T-helper 9 cell (primary cell): ENCODE measurements at places on chromosomes 2 and 18.

DNA sequence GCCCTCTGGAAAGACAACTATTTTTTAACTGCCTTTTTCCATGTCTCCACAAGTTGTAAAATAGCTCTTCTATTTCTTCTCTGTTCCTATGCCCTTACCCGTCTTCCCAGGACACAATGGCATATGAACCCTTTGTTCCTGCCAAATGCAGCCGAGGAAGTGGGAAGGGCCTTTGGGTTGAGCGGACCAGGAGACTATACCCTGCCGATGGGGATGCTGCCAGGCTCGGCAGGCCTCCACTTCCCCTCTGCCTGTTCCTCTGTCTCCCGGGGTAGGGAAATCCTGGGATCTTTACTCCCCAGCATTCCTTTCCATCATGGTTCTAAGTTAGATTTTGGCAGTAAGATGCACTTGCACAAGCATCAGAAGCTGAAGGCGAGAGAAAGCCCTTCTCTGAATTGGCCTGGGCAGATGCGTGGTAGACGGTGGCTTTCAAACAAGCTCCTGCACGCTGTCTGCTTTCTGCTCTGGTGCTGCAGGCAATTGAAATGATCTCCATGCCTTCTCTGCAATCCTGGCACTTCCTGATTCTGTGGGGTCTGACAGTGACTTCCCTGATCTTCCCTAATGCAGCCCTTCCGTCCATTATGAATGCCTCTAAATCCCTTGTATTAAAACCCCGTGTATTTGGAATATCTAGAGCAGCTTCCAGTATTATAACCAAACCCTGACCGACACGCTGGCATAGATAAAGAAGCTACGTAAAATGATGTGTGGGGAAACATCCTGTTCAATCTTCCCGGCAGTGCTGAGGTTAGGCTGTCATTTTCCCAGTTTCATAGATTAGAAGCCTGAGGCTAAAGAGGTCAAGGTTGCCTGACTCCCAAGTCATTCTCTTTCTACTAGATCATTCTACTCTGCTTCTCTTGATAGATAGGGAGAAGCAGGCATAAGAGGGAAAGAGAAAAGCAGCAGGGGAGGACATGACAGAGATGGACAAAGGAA, 69.8 kb downstream of the MCFD2 start:
- DNase-seq, result no peak

GRCh38 chr2:36589230-36589630, 8.7 kb downstream of the FEZ2 start:
- no peak for DNase-seq

GRCh38 chr2:226875438-226876225, 39.8 kb downstream of the RHBDD1 start:
- no peak for DNase-seq

GRCh38 chr2:158533009-158533408, 76.3 kb downstream of the PKP4 start:
- DNase-seq, result no peak

DNA sequence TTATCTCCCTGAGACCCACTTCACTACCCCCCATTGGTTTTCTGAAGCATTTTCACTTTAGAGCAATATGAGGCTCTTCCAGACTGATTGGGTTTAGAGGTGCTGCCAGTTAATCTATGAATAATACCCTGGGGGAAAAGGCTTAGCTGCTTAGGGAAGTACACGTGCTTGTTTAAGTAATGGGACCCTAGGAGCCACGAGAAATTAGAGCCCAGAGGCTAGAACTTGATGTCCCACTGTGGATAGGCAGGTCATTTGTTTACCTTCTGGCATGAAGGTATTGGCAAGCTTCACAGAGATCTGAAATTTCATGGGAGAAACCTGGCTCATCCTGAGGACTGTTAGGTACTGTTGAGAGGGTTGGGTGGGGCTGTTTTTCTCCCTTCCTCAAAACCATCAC, 59.7 kb downstream of the CLIP4 start:
- no peak for DNase-seq

DNA sequence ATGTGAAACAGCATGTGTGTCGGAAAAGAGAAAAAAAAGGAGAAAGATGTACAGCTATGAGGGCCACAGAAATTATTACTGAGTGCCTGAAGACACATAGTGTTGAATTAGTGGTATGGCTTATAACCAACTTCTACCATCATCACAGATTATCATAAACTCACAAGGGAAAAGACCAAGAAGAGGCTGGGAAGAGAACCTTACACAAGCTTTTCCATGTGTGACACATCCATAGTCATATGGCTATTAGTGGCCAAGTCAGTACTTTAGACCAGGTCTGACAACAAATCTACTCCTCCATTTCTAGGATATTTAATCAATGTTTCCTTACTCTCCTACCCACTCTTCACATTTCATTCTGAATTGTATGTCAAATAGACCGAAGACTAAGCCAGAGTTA, 3.5 kb upstream of the GALNT5 start:
- no peak for DNase-seq

DNA sequence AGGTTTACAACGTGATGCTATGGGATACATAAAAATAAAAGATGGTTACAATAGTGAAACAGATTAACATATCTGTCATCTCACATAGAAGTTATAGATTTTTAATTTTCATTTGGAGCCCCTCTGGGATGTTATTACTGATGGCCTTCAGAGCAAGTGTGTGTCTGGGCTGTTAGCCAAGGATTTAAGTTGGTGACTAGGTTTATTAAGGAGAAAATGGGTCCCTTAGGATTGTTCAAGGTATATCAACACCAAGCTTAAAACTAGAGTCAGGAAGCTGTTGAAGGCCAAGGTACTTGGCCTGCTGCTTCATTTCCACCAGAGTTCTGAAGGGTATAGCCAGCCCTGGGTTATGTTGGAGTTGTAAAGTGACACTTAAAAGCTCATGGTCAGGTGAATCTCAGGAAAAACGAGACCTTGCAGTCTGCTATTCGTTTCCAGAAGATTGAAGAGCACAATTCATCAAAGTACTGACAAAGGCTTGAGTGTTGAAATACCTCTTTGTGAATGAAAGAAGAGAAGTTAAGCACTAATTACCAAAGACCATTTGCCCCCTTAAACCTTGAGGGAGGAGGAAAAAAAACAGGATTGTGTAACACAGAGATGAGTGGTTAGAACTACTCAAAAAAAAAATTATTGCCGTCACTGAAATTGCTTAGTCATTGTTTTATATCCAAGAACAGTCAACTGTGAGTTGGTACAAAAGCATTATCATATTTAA, 48.4 kb downstream of the MAP2 start:
- no peak for DNase-seq

DNA sequence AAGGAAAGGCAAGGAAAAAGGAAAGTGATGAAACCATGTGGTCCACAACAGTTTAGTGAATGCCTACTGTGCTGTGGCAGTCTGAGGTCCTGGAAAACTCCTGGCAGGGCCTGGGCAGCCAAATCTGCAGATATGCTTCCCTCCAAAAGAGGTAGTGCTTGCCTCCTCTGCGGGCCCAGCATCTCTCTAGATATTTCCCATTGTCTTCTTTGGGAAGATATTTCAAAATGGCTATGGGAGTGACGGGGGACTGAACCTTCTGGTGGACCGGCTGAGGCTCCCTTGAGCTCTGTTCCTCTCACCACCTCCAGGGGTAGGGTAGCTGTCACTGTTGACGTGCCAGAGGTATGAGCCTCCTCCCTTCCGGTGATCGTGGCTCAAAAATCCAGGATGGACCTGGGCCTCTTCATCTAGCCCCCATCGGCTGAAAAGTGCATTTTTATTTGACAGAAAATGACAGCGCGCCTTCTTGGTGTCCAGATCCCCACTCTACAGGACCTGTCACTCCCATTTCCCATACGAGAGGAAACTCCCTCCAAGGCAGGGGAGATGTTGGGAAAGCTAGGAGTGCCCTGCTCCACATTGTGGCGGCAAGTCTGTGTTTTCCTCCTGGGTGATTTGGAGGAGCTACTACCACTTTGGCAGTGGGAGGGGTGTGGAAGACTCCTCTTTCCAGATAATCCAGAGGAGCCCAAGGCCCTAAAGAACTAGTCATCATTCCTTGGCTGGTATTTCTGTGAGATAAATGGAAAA, 9.4 kb upstream of the PAX3 start:
- DNase-seq, result no peak

DNA sequence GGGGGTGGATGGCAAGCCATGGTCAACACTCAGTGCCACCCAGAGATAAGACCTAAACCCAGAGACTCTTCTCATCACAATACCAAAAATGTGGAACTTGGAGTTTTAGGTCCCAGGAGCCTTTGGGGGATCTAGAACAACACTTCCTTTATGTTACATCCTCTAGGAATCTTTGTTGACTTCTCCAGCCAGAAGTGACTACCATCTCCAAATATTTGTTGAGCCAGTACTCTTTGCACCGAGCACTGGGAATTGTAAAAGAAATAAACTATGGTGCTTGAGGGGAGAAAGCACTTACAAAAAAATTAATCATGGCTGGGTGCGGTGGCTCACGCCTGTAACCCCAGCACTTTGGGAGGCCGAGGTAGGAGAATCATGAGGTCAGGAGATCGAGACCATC, 120.0 kb upstream of the TMEM200C start:
- DNase-seq, result no peak

DNA sequence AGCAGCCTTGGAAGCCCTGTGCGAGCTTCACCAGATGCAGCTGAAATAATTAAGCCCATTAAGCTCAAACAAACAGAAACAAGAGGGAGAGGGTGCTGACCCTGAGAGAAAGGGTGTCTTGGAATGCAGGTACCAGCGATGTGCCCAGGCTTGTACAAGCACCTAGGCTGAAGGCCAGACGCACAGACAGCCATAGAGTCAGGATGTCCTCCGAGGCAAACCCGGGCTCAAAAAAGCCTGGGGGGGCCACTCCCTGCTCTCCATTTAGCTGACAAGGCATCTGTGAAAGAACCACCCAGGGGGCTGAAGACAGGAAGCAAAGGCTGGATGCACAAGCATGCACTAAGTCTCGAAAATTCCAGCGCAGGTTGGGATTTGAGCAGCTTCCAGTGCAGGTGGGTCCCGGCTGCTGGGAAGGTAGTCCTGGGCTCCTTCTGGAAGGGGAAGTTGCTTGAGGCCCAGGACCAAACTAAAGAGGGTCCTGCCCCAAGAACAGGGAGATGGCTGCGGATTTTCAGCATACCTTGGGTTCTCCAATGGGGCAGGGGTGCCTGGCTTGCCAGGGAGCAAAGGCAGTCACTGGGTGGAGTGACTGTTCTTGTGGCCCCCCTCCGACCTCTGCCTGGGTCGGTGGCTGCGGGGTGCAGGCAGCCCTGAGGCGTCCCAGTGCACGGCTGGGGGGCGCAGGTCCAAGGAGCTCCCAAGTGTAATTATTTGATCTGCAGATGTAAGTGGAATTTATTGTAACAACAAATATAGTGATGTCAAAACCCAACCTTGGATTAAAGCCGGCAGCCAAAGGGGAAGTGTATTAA, 5.9 kb downstream of the GBX2 start:
- DNase-seq, result no peak

DNA sequence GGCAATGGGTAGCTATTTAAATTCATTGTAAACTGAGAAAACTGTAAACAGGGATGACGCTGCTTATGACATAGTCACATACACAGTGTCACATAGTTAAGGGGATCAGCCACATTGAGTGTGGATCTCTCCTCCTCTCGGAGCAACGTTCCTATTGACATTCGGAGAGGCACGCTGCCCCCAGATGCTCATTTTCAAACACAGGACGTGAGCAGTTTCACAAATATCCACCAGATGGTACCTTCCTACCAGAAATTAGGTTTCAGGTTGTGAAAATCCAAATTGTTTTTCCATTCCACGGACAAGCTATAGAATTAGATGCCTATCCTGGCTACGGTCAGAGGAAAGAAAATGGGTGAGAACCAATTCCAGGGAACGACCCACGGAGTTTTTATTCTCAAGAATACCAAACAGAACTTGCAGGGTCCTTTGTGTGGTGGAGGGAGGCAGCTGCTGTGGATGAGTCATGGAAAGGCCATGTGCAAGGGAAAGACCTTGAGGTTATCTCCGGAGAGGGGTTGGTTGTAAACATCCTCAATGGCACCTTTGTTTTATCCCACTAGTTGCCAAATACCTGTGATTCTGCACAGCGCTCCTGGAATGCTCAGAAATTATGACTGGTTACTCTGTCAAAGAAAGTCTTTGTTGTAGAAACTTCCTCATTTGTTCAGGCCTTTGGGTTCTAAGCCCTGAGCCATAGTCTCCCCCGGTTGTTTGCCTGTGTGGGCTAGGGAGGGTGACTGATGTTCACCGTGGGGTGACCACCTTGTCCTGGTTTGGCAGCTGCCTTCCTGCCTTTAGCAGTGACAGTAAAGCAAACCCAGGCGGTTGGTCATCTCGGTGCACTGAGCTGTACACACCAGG, 88.0 kb downstream of the ACTR3 start:
- DNase-seq, result no peak

- DNase-seq, result no peak
Observed at GRCh38 chr2:64273524-64274398, 129.5 kb upstream of the PELI1 start.

GRCh38 chr2:51516667-51517066, 484.7 kb upstream of the NRXN1 start:
- no peak for DNase-seq

DNA sequence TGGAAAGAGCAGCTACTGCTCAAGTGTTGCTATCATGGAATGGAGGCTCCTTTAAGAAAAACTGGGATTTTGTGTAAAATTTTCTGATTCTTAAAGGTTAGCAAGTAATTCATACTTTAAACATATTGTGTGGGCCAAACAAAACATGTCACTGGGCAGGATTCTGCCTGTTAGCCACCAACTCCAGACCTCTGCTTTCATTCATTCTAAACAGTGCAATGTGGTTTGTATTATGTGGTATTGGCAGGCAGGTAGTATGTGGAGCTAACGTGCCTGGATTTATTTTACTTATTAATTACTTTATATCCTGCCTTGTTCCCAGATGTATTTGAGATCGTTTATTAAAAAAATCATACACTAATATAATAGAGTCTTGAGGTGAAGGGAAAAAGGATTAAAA, 1521.3 kb upstream of the ACVR2A start:
- no peak for DNase-seq

- no peak for DNase-seq
Observed at GRCh38 chr2:240501531-240501991, 56.2 kb downstream of the ANKMY1 start.

GRCh38 chr2:191941376-191941929, 94.6 kb upstream of the CAVIN2 start:
- DNase-seq, result no peak

GRCh38 chr18:46630160-46630559, 26.9 kb downstream of the LOXHD1 start:
- no peak for DNase-seq
